ENCODE measurements at places on chromosomes 6 and 20.

- DNase-seq = no peak
Measured at GRCh38 chr20:17911927-17912326, 56.7 kb downstream of the SNX5 start.

DNA sequence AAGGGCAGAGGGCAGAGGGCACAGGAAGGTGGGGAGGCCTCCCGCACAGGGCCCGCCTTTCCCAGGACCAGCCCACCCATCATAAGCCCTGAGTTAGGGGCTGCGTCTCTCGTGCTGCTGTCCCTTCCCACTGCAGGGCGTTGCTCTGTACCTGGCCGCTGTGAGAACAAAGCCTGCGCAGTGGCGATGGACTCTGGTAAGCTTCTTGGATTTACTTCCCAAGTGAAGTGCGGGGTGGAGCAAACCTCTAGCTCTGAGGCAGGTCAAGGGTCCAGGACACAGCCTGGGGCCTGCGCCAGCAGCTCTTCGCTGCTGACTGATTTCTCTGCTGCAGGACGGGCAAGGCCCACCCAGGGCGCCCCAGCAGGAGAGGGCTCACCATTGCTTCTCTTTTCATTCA is 23.9 kb downstream of the INSM1 start:
- DNase-seq = no peak

DNA sequence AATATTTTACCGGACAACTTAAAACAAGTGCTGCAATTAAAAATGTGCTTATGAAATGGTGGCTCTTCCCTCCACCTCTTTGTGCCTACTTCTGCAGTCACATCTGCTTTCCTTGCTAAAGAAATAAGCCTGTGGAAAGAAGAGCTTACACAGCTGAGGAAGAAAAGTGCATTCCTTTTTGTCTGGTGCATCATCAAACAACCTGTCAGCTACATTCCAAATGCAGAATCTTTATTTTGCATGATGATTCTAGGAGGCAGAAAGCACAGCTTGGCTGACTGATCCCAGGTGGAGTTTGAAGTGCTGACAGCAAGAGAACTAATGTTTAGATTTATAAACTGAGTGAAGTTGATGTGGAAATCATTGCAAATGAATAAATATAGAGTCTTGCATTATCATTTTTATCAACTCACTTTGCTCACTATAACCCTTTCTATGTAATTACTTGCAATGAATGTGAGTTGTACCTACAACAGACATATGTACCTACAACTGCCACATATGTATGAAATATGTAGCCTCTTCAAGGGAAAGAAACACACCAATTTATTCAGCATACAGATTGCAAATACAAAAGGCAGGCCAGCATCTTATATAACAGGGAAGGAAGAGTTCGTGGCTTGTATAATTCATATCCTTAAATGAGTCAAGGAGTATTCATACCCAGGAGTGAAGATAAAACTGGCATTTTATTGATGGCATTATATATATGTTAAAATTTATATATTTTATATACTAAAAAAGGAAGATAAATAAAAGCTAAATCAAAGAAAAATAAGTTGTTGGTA is 223.4 kb upstream of the MCHR2 start:
- no peak for DNase-seq

GRCh38 chr6:168243812-168244376 is 75.7 kb downstream of the DACT2 start:
- no peak for DNase-seq

- no peak for DNase-seq
Measured at GRCh38 chr6:109428889-109429477, 11.4 kb downstream of the PPIL6 start.

- DNase-seq = no peak
Measured at GRCh38 chr6:167839343-167839742, 12.6 kb downstream of the AFDN start.

DNA sequence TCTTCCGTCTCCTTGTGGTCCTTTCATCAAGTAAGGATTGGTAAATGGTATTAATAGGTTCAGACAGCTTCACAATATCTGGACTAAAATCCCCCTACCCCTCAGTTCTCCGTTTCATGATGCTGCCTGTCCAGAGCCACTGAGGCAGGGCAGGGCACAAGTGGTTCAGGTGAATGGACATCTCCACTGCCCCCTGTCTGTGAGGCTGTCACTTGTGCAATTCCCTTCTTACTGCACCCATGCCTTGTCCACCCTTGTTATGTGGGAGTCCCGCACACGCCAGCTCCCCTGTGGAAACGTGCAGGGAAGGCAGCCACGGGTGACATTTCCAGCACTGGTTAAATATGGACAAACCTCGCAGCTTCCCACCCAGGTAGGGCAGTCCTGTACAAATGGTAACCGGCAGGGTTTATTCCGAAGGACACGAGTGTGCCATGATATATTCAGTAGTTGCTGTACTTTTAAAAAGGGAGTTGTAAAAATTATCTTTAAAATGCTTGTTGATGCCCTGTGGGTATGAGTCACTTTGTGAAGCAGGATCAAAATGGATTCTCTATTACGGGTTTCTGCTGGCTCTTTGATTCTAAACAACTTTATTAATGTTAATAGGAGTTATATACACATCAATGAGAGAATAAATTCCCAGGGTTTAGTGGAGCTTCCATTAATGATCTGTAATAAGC is 73.5 kb downstream of the FYN start:
- no peak for DNase-seq

GRCh38 chr6:121418346-121418745 is 17.1 kb upstream of the GJA1 start:
- no peak for DNase-seq

DNA sequence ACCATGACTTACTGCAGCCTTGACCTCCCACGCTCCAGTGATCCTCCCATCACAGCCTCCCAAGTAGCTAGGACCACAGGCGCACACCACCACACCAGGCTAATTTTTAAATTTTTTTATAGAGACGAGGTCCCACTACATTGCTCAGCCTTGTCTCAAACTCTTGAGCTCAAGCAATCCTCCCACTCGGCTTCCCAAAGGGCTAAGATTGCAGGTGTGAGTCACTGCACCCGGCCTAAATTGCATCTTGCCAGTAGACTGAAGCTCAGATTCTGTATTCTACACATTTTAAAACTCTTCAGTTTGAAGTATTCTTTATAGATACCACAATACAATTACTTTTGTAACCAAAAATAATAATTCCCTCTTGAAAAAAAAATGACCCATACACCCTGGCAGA is 11.4 kb downstream of the NUDT3 start:
- DNase-seq = no peak

- DNase-seq = no peak
Measured at GRCh38 chr20:57088436-57088835, 178.0 kb downstream of the BMP7 start.

GRCh38 chr6:84050408-84050807 is 16.8 kb downstream of the MRAP2 start:
- no peak for DNase-seq

GRCh38 chr6:27839626-27840475 is 72.3 kb downstream of the OR2B2 start:
- no peak for DNase-seq

DNA sequence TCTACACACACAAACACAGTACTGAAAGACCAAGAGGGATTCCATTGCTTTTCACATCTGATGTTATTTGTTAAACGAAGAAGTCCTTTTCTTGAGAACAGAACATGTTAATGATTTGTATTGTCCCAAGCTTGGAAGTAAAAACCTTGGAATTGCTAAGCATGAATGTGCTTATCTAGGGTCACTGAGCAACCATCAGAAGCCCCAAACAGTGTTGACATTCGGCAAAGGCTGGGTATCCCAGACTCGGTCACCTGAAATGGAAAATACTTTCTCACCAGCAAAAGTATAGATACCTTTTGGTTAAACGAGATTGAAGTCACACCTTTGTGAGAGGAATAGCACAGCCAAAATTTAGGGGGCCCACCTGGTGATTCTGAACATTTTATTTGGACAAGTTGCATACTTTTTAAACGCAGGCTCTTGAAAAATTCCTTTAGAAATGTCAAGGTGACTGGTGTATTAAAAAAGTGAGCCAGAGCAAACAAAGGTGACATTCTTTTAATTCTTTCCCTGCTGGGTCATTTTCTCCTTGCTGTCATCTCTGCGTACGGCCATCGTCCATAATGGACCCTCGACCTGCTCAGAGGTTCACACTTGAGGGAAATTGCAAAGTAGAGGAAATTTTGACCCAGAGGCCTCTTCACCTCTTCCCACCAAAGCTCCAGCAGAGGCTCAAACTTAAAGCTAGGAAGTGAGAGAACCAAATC is 95.8 kb upstream of the FOXA2 start:
- DNase-seq = no peak

GRCh38 chr20:5270603-5271002 is 46.2 kb downstream of the PROKR2 start:
- DNase-seq = no peak

GRCh38 chr20:63124782-63125580 is 91.0 kb downstream of the YTHDF1 start:
- no peak for DNase-seq

- DNase-seq = no peak
Measured at GRCh38 chr6:16270178-16270794, 31.9 kb downstream of the GMPR start.

DNA sequence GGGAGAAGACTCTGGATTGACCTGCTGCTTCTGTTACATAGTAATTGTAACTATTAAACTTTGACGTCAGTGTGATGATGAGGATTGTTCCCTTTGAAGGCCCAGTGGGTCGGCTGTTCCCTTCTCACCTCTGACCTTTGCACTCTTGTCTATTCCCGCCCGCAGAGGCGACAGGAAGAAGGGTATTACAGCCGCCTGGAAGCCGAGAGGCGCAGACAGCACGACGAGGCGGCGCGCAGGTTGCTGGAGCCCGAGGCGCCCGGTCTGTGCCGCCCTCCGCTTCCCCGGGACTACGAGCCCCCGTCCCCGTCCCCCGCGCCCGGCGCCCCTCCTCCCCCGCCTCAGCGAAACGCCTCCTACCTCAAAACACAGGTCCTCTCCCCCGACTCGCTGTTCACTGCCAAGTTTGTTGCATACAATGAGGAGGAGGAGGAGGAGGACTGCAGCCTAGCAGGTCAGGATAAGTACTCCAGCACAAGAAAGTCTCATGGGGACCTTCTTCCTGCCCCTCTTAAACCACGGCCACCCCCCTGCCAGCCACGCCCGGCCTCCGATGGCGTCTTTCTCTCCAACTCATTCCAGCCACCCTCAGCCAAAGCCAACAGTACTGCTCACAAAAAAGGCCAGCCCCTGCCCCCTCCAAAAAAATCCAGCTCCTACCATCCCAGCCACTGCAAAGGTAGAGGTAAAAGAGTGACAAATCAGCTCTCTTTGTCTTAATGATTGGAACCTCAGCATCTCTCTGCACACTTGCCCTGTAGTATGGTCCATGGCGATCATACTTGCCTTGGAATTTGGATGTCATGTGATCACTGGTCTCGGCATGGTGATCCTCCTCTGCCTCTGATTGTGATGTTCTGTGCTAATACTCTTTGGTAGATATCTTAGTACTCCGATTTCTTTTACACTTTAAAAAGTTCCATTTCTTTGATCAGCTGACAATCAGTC is 31.6 kb upstream of the KIF25 start:
- no peak for DNase-seq

DNA sequence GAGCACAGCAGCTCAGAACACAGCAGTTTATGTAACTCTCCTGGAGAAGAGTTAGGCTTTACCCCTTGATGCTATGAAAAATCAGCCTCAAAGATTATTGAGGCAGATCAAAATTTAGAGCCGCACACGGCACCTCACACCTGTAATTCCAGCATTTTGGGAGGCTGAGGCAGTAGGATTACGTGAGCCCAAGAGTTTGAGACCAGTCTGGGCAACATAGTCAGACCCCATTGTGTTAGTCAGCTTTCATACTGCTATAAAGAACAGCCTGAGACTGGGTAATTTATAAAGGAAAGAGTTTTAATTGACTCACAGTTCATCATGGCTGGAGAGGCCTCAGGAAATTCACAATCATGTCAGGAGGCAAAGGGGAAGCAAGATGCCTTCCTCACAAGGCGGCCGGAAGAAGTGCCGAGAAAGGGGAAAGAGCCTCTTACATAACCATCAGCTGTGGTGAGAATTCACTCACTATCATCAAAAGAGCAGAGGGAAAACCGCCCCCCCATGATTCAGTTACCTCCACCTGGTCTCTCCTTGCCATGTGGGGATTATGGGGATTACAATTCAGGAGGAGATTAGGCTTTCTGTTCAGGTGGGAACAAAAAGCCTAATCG is 87.7 kb downstream of the SGK1 start:
- no peak for DNase-seq

DNA sequence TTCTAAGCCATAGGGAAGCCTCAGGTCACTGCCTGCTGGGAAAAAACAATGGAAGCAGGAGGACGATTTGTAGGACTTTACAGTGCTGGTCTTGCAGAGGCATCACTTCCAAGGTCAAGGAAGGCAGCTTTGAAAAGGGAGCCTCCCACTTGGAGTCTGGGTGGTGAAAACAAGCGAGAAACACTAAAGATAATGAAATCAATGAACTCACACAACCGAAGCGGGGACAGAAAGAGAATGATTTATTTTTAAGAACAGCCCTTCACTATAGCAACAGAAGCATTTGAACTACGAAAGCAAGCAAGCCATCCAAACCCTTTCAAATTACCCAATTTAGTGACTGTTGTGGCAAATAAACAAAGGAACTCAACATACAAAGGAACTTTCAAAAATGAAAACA is 227.5 kb downstream of the THBS2 start:
- no peak for DNase-seq

DNA sequence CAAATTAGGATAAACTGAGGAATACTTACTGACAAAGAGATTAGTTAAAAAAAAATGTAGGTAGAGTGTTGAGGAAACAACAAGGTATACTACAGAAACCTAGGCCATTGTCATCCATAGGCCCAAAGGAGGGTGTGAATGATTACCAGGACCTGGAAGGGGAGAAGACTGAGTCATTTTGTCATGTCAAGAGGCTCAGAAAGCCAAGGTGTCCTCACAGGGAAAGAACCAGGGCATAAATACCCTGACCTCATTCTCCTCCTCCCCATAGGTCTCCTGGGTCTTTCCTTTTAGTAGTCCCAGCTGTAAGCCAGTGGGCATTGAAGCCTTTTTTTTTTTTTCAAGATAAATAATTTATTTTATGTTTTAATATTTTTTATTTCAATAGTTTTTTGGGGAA is 582.1 kb upstream of the JAG1 start:
- no peak for DNase-seq

- no peak for DNase-seq
Measured at GRCh38 chr6:54910431-54910884, 63.9 kb downstream of the FAM83B start.

DNA sequence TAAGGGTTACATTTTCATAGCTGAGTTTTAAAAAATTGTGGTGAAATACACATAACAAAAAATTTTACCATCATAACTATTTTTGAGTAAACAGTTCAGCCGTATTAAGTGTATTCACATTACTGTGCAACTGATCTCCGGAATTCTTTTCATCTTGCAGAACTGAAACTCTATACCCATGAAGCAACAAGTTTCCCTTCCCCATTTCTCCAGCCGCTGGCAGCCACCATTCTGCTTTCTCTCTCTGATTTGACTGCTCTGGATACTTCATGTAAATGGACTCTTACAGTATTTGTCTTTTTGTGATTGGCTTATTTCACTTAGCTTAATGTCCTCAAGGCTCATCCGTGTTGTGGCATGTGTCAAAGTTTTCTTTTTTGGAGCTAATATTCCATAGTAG is 341.6 kb downstream of the QKI start:
- no peak for DNase-seq

GRCh38 chr6:137944793-137945498 is 77.9 kb downstream of the TNFAIP3 start:
- no peak for DNase-seq

- DNase-seq = no peak
Measured at GRCh38 chr6:168160506-168161370, 81.7 kb upstream of the FRMD1 start.

Data from effector CD4-positive, alpha-beta T cell (primary cell).